Neural crest cell (in vitro differentiated cells): ENCODE measurements at places on chromosomes 7 and 10. TPM values are rescaled to one million over a fixed set of nuclear protein-coding genes. Genes with fewer than 3 reads are reported as not detected.

Gene NUTM2B
- total RNA-seq: 1.8 TPM in 2 replicates

Gene NEURL1
- 1.8 and 2.7 TPM in 2 replicates for total RNA-seq

Gene ZNF853
- total RNA-seq: 9.2 and 9.7 TPM in 2 replicates

Gene UNCX
- total RNA-seq: 2.4 and 2.7 TPM in 2 replicates

Gene CHST3
- 24.5 and 25.8 TPM in 2 replicates for total RNA-seq

Gene MTPN
- 114 and 117 TPM in 2 replicates for total RNA-seq

Gene PIK3CG
- not detected in 2 replicates for total RNA-seq

Gene CYP2C18
- not detected in 2 replicates for total RNA-seq

Gene COL1A2
- 98.8 and 110 TPM in 2 replicates for total RNA-seq

Gene GRM3
- total RNA-seq: 2.9 and 3.4 TPM in 2 replicates

Gene IGFBP1
- total RNA-seq: not detected in 2 replicates

Gene TBX20
- total RNA-seq: 4.6 and 5.5 TPM in 2 replicates

Gene BLNK
- total RNA-seq: not detected in 2 replicates

Gene DPYSL4
- 145 and 155 TPM in 2 replicates for total RNA-seq

Gene UTF1
- total RNA-seq: not detected in 2 replicates

GRCh38 chr7:69588773-69589172, 9.5 kb upstream of the AUTS2 start:
- H3K4me1 ChIP-seq: peaks cover 5% of the 10 kb centered on the region
- H3K27ac ChIP-seq: no peak overlapping the region
- no peak overlapping the region for H3K4me3 ChIP-seq

- H3K4me1 ChIP-seq: peaks cover 9% of the 10 kb centered on the region
- H3K36me3 ChIP-seq: no peaks in the 10 kb centered on the region
- peak overlapping the region; percentile 24 for H3K27ac ChIP-seq
- H3K27me3 ChIP-seq: peaks cover 36% of the 10 kb centered on the region
- H3K4me3 ChIP-seq: peak overlapping the region; percentile 21
- no peak for DNase-seq
Observed at GRCh38 chr10:46542567-46543465, 13.6 kb downstream of the GPRIN2 start.

- no peaks in the 10 kb centered on the region for H3K36me3 ChIP-seq
- no peak overlapping the region for H3K27ac ChIP-seq
- peaks cover 2% of the 10 kb centered on the region for H3K27me3 ChIP-seq
- H3K4me1 ChIP-seq: peaks cover 10% of the 10 kb centered on the region
- DNase-seq: no peak
- no peak overlapping the region for H3K4me3 ChIP-seq
Observed at GRCh38 chr7:140081774-140082425, 19.1 kb upstream of the PARP12 start.

- H3K36me3 ChIP-seq: no peaks in the 10 kb centered on the region
- no peak overlapping the region for H3K27ac ChIP-seq
- peak; percentile 29 for DNase-seq
- H3K27me3 ChIP-seq: no peaks in the 10 kb centered on the region
Observed at GRCh38 chr7:28626624-28627262, 214.4 kb downstream of the CREB5 start.

GRCh38 chr10:48983648-48984351, 44.2 kb upstream of the LRRC18 start:
- H3K4me3 ChIP-seq: no peak overlapping the region
- peaks cover 7% of the 10 kb centered on the region for H3K27me3 ChIP-seq
- H3K36me3 ChIP-seq: no peaks in the 10 kb centered on the region
- no peak overlapping the region for H3K27ac ChIP-seq
- peaks cover 17% of the 10 kb centered on the region for H3K4me1 ChIP-seq

GRCh38 chr10:131816157-131816775, 84.5 kb upstream of the PPP2R2D start:
- H3K4me3 ChIP-seq: no peak overlapping the region
- H3K27ac ChIP-seq: no peak overlapping the region
- peaks cover 12% of the 10 kb centered on the region for H3K4me1 ChIP-seq
- peaks cover 8% of the 10 kb centered on the region for H3K27me3 ChIP-seq

GRCh38 chr10:30596013-30596412, 33.5 kb downstream of the LYZL2 start:
- peaks cover 41% of the 10 kb centered on the region for H3K4me1 ChIP-seq
- H3K4me3 ChIP-seq: no peak overlapping the region
- no peak for DNase-seq
- H3K27me3 ChIP-seq: peaks cover 3% of the 10 kb centered on the region
- H3K36me3 ChIP-seq: no peaks in the 10 kb centered on the region

- H3K4me3 ChIP-seq: no peak overlapping the region
- DNase-seq: no peak
- H3K27ac ChIP-seq: no peak overlapping the region
- no peaks in the 10 kb centered on the region for H3K36me3 ChIP-seq
- H3K4me1 ChIP-seq: peaks cover 19% of the 10 kb centered on the region
Observed at GRCh38 chr7:39406467-39406866, 159.7 kb upstream of the YAE1 start.

- no peaks in the 10 kb centered on the region for H3K4me1 ChIP-seq
Observed at GRCh38 chr10:77056650-77057049, 581.0 kb downstream of the KCNMA1 start.

DNA sequence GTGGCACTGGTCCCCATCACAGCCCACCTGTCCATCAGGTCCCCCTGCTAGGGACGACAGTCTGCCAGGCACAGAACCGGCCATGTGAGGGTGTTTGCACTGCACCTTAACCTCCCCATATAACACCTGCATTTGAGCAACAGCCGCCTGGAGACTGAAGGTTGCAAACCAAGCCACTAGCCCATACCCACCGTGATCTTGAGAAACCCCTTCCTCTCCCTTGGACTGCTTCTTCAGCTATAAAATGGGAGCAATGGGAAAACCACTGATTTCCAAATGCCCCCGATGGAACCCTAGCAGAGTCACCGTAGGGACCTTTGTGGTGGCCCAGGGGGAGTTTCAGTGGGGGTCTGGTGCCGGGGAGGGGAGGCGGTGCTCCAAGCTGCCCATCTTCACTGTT, 120.1 kb downstream of the NPTX2 start:
- no peaks in the 10 kb centered on the region for H3K36me3 ChIP-seq
- H3K27me3 ChIP-seq: no peaks in the 10 kb centered on the region
- no peak for DNase-seq
- no peak overlapping the region for H3K27ac ChIP-seq
- H3K4me3 ChIP-seq: no peak overlapping the region

GRCh38 chr10:76727038-76727437, 910.6 kb downstream of the KCNMA1 start:
- H3K4me3 ChIP-seq: no peak overlapping the region
- H3K27me3 ChIP-seq: peaks cover 11% of the 10 kb centered on the region
- no peak for DNase-seq
- H3K27ac ChIP-seq: no peak overlapping the region
- H3K4me1 ChIP-seq: no peaks in the 10 kb centered on the region

DNA sequence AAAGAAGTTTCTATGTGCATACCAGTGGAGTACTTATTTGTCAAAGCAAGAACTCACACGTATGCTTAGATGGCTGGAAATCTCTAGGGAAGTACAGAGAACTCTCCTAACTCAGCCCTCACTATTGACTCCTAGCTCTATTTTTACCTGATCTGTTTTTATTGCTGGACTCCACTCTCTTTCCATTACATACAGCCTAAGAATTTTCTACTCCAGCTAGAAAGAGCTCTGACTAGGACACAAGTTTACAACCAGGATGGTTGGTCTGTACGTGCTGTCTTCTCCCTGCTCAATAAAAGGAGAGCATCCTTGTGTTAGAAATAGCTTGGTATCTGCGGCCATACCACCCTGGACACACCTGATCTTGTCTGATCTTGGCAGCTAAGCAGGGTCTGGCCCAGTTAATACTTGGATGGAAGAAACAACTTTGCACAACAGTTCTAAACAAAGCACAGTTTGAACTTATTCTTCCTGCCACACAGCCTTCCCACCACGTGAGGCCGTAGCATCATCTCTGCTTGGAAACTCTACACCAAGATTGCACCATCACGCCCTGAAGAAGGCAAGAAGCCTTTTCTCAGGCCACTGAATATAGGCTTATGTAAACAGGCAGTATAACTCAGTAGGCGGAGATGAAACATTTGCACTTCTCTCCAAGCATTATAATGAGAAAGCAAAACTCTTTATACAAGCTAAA, 50.7 kb downstream of the KCNMA1 start:
- H3K4me3 ChIP-seq: no peak overlapping the region
- no peak overlapping the region for H3K27ac ChIP-seq
- no peaks in the 10 kb centered on the region for H3K36me3 ChIP-seq
- peaks cover 4% of the 10 kb centered on the region for H3K4me1 ChIP-seq

- H3K27me3 ChIP-seq: no peaks in the 10 kb centered on the region
- H3K4me3 ChIP-seq: no peak overlapping the region
- no peak for DNase-seq
- no peaks in the 10 kb centered on the region for H3K36me3 ChIP-seq
Observed at GRCh38 chr10:88865281-88865876, 13.7 kb upstream of the ANKRD22 start.

GRCh38 chr7:37738321-37738720, 54.8 kb downstream of the GPR141 start:
- H3K36me3 ChIP-seq: no peaks in the 10 kb centered on the region
- no peak overlapping the region for H3K27ac ChIP-seq
- H3K4me3 ChIP-seq: no peak overlapping the region
- H3K4me1 ChIP-seq: no peaks in the 10 kb centered on the region
- no peak for DNase-seq
- no peaks in the 10 kb centered on the region for H3K27me3 ChIP-seq

- no peak overlapping the region for H3K4me3 ChIP-seq
- peak overlapping the region; percentile 17 for H3K27ac ChIP-seq
- H3K27me3 ChIP-seq: no peaks in the 10 kb centered on the region
- H3K36me3 ChIP-seq: no peaks in the 10 kb centered on the region
Observed at GRCh38 chr10:5500910-5501309, 1.5 kb upstream of the CALML5 start.

DNA sequence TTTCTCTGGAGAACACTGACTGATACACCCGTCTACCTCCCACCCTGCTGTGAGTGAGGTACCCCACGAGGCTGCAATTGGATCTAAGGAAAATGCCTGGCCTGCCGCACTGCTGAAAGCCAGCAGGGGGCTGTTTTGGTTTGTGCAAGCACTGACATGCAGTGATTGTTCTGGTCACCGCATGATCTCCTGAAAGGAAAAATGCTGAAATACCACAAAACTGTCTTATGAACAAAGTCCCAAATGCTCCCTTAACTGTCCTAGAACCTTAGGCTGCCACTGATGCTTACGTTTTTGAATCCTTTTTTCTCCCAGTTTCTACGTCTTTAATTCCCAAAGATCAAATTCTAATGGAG, 132.7 kb downstream of the JCAD start:
- peaks cover 5% of the 10 kb centered on the region for H3K36me3 ChIP-seq
- no peak overlapping the region for H3K4me3 ChIP-seq
- H3K27ac ChIP-seq: no peak overlapping the region
- H3K4me1 ChIP-seq: peaks cover 25% of the 10 kb centered on the region
- no peaks in the 10 kb centered on the region for H3K27me3 ChIP-seq

GRCh38 chr7:891291-891690, 14.9 kb downstream of the GET4 start:
- H3K36me3 ChIP-seq: peaks cover 12% of the 10 kb centered on the region
- no peaks in the 10 kb centered on the region for H3K27me3 ChIP-seq
- no peak overlapping the region for H3K27ac ChIP-seq
- no peaks in the 10 kb centered on the region for H3K4me1 ChIP-seq
- H3K4me3 ChIP-seq: no peak overlapping the region
- DNase-seq: no peak

DNA sequence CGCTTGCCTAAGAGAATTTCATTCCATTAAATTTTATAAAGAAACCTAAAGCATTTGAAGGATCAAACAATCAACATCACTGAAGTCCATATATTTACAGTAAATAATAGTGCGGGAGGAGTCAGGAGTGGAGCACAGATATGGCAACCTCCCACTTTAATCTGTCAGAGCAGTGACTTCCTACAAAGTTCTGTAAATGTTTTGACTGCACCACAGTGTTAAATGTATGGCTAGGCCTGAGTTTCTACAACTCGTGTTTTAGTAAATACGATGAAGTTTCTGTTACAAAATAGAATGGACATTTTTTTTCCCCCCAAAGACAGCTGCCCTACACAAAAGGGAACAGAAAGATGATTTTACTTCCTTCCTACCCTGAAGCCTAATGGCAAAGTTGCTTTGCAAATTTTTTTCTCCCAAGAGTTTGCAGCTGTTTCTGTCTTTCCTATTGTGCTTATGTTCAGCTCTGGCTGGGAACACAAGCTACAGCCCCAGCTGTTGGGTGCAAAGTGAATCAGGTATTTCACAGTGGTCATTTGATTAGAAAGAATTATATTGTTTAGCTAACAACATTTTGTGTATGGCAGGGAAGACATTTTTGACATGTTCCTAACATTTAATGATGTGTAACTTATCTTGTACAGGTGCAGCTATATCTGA, 62.1 kb downstream of the MET start:
- no peaks in the 10 kb centered on the region for H3K27me3 ChIP-seq
- H3K27ac ChIP-seq: no peak overlapping the region
- peaks cover 14% of the 10 kb centered on the region for H3K4me1 ChIP-seq
- H3K36me3 ChIP-seq: no peaks in the 10 kb centered on the region
- DNase-seq: no peak

DNA sequence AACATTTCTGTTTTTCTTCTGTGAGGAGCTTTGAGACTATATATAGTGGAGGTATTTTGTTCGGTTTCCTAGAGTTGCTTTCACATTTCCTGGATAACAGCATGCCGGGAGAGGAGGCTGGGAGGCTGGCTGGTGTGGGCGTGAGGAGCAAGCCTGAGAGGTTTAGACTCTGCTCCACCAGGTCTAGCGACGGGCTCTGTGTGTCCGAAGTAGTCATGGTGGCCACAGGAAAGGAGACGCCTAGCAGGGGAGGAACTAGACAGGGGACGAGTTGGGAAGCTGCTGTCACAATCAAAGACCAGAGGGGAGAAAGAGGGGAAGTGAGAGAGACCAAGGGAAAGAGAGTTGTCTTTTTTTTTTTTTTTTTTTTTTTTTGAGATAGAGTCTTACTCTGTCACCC, 19.6 kb downstream of the PTPRE start:
- no peak overlapping the region for H3K4me3 ChIP-seq
- no peaks in the 10 kb centered on the region for H3K36me3 ChIP-seq
- H3K4me1 ChIP-seq: peaks cover 22% of the 10 kb centered on the region
- DNase-seq: no peak
- H3K27me3 ChIP-seq: no peaks in the 10 kb centered on the region

- no peaks in the 10 kb centered on the region for H3K27me3 ChIP-seq
- no peak overlapping the region for H3K4me3 ChIP-seq
- H3K36me3 ChIP-seq: no peaks in the 10 kb centered on the region
- DNase-seq: no peak
- peaks cover 27% of the 10 kb centered on the region for H3K4me1 ChIP-seq
- H3K27ac ChIP-seq: no peak overlapping the region
Observed at GRCh38 chr10:86681047-86681446, 12.7 kb downstream of the LDB3 start.

DNA sequence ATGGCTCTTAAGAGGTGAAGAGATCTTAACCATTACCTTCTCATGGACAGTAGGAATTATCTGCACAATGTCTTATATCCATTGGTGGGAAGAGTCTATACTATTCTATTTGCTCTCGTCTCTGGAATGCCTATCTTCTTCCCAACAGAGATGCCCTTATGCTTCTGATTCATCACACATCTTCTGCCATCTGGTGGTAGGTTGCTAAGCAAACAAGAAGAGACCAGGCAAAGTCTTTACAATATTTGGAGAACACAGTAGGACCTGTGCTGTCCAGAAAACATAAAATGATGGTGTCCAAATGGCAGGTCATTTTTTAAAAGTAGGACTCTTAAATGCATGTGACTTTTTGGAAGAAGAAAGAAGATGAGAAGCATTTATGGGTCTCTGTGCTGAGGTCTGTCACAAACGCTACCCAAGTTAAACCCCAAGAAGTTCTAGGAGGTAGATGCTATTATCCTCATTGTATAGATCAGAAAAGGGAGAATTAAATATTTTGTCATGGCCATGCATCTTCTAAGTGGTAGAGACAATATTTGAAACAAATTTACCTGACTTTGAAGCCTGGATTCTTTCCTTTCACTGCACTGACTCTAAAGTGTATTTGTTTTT, 67.8 kb upstream of the NXPH1 start:
- H3K27ac ChIP-seq: no peak overlapping the region
- peaks cover 15% of the 10 kb centered on the region for H3K4me1 ChIP-seq
- no peaks in the 10 kb centered on the region for H3K36me3 ChIP-seq
- no peak for DNase-seq
